SK-N-DZ (cell line): ENCODE measurements at places on chromosomes 3 and 15.

- DNase-seq = no peak
Observed at GRCh38 chr3:9111866-9112265, 137.6 kb downstream of the SRGAP3 start.

DNA sequence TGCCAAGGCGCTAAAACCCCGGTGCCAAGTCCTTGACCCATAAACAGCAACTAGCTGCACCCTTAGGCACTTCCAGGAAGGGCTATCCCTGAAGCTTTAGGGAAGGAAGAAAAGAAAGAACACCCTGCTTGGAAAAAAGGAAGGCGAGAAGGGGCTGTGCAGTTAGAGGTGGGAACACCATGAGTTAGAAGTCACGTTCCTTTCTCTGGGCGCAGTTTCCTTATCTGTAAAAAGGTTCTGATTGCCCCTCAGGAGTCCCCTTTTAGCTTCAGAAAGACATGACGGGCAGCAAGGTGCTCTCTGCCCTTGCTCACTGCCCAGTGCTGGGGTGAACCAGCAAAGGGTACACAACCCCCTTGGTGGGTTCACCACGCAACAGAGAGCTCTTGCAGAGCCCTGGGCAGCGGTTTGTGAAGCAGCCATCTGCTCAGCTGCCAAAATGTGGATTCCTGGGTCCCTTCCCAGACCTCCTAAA is 798 bp downstream of the GCHFR start:
- DNase-seq = no peak

DNA sequence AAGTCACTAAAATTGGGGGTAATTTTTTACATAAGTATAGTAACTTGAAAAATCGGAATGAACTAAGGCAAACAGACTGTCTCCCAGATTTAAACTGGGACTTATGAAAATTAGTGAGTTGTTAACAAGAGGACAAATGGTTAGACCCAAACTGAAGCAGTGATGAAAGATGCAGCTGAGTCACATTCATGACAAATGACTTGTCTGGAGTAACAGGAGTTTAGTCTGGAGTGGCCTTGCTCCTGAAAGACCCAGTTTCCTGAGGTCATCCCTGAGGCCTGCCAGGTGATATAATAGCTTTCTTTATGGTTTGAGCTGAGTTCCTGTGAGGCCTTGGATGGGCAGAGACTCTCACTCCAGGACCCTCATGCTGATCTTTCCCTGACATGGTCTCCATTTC is 9.6 kb upstream of the CTDSPL start:
- DNase-seq = no peak

DNA sequence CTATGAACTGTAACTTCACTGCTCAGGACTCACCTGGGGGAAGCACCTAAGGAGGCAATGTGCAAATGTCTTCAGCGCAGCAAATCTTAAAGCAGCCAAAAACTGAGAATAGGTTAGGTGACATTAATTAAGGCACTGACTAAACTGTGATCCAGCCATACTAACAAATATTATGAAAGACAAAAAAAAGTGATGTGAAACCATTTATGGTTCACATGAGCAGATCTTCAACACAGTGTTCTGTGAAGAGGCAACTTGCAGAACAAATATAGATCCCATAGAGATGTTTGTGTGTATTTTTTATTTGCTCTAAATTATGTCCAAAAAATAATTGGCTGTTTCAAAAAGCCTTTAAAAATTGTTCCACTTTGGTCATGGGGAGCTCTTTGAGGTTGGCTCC is 24.1 kb upstream of the MITF start:
- DNase-seq = no peak

GRCh38 chr15:68217341-68217740 is 12.2 kb downstream of the CLN6 start:
- no peak for DNase-seq

- no peak for DNase-seq
Observed at GRCh38 chr3:59128685-59129084, 78.9 kb upstream of the CFAP20DC start.

GRCh38 chr3:103388214-103388613 is 953.4 kb downstream of the ZPLD1 start:
- DNase-seq = no peak

DNA sequence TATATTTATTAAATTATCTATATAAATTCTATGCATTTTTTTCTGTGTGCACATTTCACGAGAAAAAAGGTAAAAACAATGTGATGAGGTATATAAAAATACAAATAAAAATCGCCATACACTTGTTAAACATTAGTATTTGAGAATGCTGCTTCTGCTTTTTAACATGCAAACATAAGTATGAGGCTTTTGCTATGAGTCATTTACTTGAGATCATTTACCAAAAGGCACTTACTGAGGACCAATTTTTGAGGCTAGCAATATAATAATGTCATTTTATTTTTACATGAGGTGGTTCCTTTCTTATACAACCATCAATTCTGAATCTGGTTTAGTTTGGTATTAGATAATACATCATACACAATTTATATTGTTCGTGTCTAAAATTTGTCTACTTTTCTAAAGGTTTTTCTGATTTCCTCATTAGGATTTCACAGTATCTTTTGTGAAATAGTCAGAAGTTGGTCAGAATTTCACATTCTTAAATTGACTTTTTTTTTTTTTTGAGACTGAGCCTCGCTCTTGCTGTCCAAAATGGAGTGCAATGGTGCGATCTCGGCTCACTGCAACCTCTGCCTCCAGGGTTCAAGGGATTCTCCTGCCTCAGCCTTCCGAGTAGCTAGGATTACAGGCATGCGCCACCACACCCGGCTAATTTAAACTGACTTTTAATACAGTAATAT is 25.6 kb downstream of the DCUN1D1 start:
- DNase-seq = no peak

DNA sequence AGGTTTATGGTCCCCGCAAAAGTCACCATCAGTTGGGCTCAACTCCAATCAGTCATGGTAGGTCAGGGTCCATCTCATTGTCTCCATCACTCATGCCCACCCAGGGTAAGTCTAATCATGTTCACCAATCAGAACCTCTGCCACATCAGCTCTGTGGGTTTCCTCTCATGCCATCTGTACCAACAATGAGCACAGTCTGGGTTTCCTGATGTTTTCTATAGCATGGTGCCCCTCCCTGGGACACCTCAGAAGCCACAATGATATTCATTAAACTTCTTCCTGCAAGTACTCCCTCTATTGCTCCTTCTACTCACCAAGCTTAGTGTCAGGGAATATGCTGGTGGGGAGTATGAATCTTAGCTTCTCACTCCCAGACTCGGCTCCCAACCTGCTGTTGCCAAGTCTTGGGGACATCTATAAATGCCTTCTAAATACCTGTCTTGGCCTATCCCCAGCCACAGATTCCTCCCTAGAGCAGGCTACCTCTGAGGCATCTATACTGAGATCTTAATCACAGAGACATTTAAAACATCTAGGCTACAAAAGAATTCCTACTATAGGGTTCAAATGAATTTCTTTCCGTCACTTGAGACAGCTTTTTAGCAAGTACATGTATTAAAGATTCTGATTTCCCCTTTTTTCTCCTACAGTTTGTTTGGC is 5.0 kb upstream of the CCR2 start:
- DNase-seq = no peak

DNA sequence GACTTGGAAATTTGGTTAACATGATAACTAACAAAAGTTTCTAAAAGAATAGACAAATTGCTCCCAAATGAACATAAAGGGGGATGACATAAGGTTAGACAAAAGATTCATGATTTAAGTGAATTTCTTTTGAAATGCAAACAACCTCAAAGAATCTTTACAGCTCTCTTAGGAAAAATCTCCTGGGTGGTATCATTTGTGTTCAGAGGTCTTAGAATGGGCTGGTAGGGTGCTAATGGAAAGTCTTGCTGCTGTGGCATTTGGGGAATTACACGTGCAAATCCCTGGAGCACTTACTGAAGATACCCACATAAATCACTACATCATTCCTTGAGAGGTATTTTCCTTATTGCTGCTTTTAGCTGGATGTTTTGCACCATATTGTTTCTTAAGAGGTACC is 14.4 kb upstream of the ROBO2 start:
- no peak for DNase-seq

GRCh38 chr3:147240581-147240980 is 165.8 kb downstream of the ZIC4 start:
- no peak for DNase-seq

- DNase-seq = no peak
Observed at GRCh38 chr15:98384328-98385029, 263.9 kb upstream of the IGF1R start.

- DNase-seq = peak; percentile 97
Observed at GRCh38 chr15:26628879-26629529, 143.9 kb downstream of the GABRB3 start.

DNA sequence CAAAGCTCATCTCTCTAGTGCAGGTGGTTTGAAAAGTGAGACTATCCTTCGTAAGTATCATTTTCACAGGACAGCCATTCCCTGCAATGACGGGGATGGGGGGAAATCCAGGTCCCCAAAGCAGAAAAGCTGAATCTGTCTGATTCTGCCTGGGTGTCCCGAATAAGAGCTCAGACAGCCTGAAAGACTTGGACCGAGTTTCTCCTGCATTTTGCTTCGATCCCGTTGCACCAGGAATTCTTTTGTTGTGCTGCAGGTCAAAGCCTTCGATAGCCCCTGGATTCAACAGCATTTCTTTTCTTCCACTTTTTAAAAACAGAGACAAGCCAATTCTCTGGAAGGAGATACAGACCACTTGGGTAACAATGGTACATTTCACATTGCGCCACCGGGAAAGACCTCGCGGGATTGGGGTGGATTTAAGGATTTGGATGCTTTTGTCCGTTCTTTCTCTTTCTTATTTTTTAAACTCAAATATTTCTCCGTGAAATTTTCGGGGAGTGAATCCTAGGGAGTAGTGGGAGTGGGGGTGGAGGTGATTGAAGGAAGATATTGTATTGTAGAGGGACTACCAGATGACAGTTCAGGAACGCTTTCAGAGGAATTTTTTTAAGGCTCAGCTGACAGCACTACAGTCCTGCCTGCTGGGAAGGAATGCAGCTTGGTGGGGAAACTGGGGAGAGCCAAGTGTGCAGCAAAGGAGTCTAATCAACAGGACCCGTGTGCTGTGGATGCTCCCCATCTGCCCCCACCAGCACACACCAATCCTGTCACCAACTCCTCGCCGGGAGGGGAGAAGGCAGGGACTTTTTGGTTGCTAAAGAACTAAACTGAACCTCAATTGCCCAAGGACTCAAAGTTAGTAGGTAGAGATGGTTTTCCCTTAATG is 2.6 kb downstream of the SLITRK3 start:
- no peak for DNase-seq

DNA sequence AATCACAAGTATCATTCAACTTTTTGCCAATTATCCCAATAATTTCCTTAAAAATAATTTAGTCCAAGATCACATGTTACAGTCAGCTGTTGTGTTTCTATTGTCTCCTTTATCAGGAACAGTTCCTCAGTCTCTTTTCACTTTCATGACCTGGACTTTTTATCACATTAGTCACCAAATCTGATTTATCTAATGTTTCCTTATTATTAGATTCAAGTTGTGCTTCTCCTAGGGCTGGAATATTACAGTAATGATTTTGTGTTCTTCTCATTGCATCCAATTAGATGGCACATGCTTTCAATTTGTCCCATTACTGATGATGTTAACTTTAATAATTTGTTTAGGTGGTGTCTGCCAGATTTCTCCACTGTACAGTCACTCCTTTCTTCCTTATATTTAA is 66.3 kb upstream of the DCBLD2 start:
- DNase-seq = no peak

GRCh38 chr3:18047052-18047451 is 304.6 kb upstream of the TBC1D5 start:
- no peak for DNase-seq

- DNase-seq = no peak
Observed at GRCh38 chr3:119624002-119624720, 26.5 kb downstream of the PLA1A start.

DNA sequence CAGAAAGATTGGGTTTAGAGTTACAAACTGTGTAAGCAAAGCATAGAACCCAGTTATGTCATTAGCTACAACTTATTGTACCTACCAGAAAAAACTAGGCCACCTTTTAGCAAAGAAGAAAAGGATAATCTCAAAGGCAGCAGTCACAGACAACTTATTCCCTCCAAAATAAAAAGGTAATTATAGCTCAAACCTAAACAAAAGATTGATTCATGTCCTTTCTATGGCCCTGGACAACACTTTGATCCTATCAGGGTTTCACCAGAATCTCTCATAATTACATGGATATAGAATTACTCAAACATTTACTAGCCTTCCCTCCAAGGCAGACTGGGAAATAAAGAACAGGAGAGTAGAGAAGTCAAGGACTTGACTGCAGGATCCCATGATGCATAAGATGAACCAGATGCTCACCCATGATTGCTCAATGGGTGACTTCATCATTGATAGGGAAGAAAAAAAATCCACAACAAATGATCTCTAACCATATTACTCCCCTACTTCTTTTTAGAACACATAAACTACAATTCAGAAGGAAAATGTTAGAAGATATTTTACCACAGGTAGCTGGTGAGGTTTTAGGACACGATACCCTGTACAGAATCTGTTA is 17.4 kb downstream of the DET1 start:
- DNase-seq = peak; percentile 47

DNA sequence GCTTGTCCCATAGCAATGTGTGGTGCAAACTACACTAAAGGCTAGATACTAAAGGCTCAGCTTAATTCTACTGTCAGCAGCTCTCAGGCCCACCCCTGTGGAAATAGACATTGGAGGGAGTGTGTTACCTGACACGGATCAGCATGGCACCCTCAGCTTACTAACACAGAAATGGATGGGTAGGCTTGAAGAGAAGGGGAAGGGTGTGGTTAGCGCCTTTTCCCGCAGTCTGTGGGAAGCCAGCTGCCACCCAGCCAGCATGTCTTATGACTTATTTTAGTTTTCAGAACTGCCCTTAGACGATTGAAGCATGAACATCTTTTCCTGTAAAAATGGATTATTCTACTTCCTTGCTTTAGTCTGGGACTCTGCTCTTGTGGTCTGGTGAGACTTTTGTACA is 25.8 kb upstream of the ADPGK start:
- no peak for DNase-seq

GRCh38 chr3:112382543-112383160 is 49.7 kb downstream of the CD200 start:
- DNase-seq = no peak

- DNase-seq = no peak
Observed at GRCh38 chr3:189040656-189041335, 131.0 kb upstream of the TPRG1 start.

DNA sequence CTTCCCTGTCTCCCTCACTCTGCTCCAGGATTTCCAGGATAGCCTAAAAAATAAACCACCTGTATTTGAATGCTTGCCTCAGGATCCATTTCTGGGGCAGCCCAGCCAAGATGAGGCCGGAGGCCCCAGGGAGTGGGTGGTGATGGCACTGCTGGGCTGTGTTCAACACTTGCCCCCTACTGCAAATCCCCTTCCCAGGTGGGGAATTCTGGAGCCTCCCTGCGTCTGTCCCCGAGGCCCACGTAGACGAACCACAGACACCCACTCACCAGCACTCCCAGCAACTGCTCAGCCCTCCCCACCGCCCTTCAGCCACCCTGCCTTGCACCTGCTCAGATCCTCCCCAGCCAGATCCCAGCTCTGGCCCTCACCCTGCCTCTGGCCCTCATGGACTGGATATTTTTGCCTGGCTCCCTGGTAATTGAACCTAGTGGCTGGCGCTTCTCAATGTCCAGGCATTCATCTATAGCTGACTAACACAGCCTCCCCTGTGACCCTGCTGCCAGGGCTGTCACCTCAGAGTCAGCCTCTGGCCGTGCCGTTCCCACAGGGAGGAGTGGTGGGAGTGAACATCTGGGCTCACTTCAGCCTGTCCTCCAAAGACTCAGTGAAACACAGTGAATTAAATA is 17.1 kb upstream of the EPB42 start:
- peak; percentile 26 for DNase-seq

GRCh38 chr3:27507515-27508266 is 23.5 kb upstream of the SLC4A7 start:
- DNase-seq = no peak
